ENCODE measurements at places on chromosomes 4 and X.

- no peak for DNase-seq
Observed at GRCh38 chrX:153992180-153992579, 19.6 kb downstream of the TMEM187 start.

GRCh38 chr4:555566-556275 is 20.4 kb downstream of the TMEM271 start:
- DNase-seq = no peak

GRCh38 chr4:127165971-127166370 is 466.8 kb upstream of the INTU start:
- DNase-seq = no peak

GRCh38 chr4:169612871-169613859 is 782 bp upstream of the NEK1 start:
- no peak for DNase-seq

GRCh38 chr4:55625835-55626234 is 10.3 kb downstream of the NMU start:
- DNase-seq = no peak

DNA sequence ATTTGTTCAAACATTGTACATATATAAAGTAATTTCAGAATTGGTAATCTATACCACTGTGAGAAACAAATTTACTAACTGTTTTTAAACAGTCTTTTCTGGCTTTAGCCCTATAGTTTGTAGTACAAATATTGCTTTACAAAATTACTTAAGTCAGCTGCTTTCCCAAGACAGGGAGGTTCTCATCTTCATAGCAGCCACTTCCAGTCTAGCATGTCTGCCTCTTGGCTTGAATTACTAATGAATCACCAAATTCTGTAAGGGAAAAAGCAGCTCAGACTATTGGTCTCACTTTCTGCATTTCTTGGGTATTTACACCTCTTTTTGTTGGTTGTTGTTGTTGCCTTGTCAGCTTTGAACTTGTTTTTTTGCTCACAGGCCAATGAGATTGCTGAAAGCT is 187.2 kb downstream of the NPFFR2 start:
- no peak for DNase-seq

DNA sequence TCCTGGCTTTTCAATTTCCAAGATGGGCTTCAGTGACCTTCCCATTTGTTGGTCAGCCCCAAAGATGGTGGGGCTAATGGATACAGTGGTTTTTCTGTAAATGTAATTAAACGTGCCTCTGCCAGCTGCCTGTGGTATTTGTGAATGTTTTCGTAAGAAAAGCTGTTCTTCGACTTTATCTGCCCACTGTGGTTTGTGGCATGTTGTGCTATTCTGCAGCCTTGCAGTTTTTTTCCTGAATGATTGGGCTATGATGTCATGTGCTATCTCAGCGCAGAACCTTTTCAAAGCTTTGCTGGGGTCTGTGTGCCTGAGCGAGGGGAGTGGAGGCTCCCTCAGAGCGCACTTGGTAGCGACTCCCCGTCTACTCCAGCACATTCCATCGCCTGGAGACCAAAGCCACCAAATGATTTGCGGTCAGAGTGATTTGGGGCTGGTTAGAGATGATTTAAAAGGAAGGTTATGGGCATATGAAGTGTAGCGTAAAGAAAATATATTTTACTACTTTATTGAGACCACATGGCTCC is 137.5 kb downstream of the PALLD start:
- DNase-seq = no peak

- no peak for DNase-seq
Observed at GRCh38 chr4:39621582-39621981, 17.1 kb downstream of the SMIM14 start.

- DNase-seq = no peak
Observed at GRCh38 chr4:47873877-47874541, 36.1 kb upstream of the CORIN start.

DNA sequence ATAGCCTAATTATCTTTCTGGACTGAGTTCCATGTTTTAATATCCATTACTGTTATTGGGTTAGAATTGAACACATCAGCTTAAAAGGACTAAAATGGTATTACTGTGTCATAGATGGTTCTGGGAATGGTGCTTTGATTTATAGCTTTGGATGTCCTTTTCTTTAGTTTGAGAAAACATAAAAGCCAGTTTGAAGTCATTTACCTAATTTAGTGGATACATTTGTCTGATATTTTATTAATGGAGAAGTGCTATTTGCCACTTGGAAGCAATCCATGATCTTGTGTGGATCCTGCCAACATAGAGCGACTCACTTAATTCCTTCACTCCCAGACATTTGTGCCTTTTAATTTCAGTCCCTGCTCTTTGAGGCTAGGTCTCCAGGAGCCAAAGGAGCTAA is 212.4 kb upstream of the PACRGL start:
- no peak for DNase-seq

DNA sequence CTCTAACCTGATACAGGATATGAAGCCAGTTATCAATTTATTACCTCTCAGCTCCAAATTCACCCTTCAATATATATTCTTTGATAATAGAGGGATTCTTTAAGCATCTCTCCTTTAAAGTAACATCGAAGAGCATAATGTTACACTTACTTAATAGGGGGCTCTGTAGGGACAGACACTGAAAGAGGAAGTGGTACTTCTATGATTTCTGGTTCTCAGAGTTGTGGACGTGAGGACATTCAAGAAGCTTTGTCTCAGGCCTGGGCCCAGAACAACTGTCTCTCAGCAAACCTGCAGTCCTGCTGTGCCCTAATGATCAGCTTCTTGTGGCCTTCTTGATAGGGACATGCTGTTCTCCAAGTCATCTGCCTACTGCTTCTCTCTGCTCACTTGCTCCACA is 4.2 kb upstream of the ZXDB start:
- no peak for DNase-seq

GRCh38 chr4:73099143-73099542 is 29.6 kb upstream of the COX18 start:
- no peak for DNase-seq

GRCh38 chr4:14092741-14093140 is 465.2 kb upstream of the BOD1L1 start:
- DNase-seq = no peak

- DNase-seq = no peak
Observed at GRCh38 chrX:96715481-96715880, 30.8 kb downstream of the DIAPH2 start.

GRCh38 chrX:80216086-80216485 is 201.5 kb downstream of the TBX22 start:
- DNase-seq = no peak

GRCh38 chr4:186132577-186133242 is 28.2 kb downstream of the FAM149A start:
- no peak for DNase-seq

GRCh38 chr4:2458546-2459491 is 10.1 kb upstream of the RNF4 start:
- no peak for DNase-seq

DNA sequence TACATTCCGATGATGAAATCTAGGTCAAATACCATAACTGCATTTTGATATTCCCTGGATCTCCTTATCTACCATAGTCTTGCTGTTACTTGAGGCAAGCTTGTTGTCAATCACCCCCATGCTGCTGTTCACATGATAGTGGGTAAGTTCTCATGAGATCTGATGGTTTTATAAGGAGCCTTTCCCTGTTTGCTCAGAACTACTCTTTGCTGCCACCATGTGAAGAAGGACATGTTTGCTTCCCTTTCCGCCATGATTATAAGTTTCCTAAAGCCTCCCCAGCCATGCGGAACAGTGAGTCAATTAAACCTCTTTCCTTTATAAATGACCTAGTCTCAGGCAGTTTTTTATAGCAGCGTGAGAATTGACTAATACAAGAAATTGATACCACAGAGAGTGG is 432.0 kb downstream of the GLUD2 start:
- DNase-seq = no peak

- no peak for DNase-seq
Observed at GRCh38 chrX:70301716-70302115, 11.8 kb downstream of the KIF4A start.

- no peak for DNase-seq
Observed at GRCh38 chrX:8864161-8864560, 63.0 kb upstream of the FAM9A start.

- DNase-seq = no peak
Observed at GRCh38 chrX:9682456-9682855, 83.2 kb downstream of the GPR143 start.

- no peak for DNase-seq
Observed at GRCh38 chr4:183798301-183799253, 106.5 kb upstream of the STOX2 start.

DNA sequence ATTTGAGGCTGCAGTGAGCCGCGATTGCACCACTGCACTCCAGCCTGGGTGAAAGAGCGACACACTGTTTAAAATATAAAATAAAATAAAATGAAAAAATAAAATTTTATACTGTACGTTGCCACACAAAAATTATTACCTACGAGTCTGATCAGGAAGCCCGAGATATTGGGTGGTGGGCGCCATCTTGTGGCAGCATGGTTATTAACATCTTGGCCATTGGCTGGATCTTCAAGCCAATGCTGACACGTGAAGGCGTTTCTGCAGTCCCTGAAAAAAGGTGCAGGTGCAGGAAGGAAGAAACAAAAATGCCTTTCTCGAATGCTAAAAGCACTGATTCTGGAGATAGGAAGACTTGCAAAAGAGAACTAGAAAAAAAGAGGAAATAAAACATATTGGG is 4.9 kb upstream of the TLR8 start:
- DNase-seq = no peak

DNA sequence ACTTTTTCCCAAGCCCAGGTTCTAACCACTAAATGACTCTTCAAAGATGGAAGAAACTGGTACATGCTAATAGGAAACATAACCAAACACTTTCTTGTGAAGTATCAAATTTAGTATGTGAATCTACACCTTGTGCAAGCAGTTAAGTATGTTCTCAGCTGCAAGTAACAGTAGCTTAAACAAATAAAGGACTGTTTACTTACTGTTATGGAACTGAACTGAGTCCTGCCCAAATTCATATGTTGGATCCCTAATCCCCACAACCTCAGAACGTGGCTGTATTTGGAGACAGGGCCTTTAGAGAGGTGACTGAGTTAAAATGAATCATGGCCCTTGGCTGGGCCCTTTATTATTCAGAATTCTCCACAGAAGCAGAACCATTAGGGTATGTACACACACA is 178.7 kb downstream of the KDR start:
- DNase-seq = no peak

GRCh38 chrX:133985164-133985966 is at the start of gene GPC3:
TSS of gene GPC3 (minus strand) at chrX:133985594.
- DNase-seq = no peak

GRCh38 chrX:67953658-67954057 is 409.8 kb downstream of the AR start:
- DNase-seq = no peak

DNA sequence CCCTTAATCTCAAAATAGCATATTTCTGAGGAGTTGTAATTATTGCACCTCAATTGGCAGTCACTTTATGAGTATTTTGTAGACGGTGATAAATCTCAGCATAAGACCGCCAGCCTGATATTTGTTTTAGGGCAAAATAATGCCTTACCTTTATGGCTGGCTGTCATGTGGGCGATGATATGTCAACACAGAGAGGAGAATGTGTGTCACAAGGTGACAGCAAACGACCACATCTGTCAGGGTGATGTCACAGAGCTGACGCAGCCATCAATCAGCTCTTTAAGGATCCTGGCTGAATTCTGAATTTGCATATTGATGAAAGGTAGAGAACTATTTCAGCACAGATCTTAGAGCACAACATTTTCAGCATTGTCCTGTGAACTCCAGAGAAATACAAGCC is 209.7 kb downstream of the CEP135 start:
- DNase-seq = no peak

All from GM12864 (cell line).